Transverse colon (tissue), 4 donors: ENCODE measurements at places on chromosomes 16 and 17. TPM values are rescaled to one million over a fixed set of nuclear protein-coding genes. Genes with fewer than 3 reads are reported as not detected.

TEX14 gene
- not detected for total RNA-seq

CPPED1 gene
- total RNA-seq, result 17.3 TPM

DNA sequence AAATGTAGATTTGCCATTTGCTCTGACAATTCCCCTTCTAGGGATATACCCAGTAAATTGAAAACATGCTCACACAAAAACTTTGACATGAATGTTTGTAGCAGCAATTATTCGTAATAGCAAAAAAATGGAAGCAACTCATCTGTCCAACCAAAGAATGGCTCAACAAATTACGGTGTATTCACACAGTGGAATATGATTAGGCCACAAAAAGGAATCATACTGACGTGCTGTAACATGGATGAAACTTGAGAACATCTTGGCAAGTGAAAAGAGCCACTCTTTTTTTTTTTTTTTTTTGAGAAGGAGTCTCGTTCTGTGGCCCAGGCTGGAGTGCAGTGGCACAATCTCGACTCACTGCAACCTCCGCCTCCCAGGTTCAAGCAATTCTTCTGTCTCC is 24.1 kb upstream of the SPNS3 start:
- no peak for DNase-seq

GRCh38 chr16:56743840-56744239 is 13.9 kb downstream of the NUP93 start:
- no peak for DNase-seq

GRCh38 chr17:43530288-43531081 is 15.7 kb downstream of the ETV4 start:
- DNase-seq, result no peak

DNA sequence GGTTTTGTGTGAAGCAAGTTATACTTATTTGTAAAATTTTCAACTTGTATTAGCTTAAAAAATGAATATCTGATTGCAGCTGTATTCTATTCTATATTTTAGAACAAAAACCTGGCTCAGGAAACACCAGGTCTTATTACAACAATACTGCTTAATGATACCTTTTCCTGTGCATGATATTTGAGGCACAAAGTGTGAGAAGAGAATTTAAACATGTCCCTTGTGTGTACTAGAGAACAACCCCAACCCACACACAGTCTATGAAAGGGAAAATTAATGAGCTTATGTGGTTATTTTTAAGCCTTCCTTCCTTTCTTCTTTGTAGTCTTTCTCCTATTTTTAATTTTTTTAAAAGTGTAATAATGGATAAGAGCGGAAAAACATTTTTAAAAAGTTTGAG is 122.6 kb upstream of the MON1B start:
- DNase-seq, result no peak

DNA sequence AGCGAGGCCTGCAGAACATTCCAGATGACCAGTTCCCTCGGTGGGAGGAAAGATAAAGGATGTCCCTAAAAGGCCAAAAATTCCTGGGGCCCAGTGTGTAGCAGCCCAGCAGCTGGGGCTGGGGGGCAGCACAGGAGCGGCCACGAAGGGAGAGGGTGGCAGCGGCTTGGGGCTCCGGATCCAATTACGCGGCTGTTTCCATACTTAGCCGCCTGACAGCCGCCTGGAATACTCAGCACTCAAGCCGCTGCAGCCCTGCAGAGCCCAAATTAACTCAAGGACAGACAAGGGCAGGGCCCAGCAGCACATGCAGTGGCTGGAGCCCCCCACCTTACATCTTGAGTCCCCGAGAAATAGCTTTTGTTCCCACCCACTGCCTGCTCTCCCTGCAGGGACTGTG is 1.3 kb downstream of the SRL start:
- DNase-seq, result no peak

DYNLRB2 gene
- total RNA-seq, result not detected

- DNase-seq, result no peak
Measured at GRCh38 chr17:77332981-77333685, 192.4 kb downstream of the SEC14L1 start.

DNA sequence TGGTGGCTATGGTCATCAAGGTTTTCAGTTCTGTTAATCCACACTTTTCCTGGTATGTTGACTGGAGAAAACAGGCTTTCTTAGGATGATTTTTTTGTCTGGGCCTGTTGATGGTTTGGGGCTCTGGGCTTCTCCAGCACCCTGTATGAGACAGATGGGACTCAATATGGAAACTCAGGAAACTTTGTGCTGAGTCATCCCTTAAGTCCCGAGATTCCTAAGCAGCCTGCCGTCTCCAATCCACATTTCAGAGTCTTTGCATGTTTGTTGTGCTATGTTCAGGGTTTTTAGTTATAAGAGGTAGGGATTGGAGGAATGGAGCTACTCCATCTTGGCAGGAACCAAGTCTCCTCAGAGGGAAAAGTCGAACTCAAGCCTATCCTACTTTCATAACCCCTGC is 253.3 kb upstream of the FOXF1 start:
- no peak for DNase-seq

KIFC3 gene
- 5.2 TPM for total RNA-seq

DNA sequence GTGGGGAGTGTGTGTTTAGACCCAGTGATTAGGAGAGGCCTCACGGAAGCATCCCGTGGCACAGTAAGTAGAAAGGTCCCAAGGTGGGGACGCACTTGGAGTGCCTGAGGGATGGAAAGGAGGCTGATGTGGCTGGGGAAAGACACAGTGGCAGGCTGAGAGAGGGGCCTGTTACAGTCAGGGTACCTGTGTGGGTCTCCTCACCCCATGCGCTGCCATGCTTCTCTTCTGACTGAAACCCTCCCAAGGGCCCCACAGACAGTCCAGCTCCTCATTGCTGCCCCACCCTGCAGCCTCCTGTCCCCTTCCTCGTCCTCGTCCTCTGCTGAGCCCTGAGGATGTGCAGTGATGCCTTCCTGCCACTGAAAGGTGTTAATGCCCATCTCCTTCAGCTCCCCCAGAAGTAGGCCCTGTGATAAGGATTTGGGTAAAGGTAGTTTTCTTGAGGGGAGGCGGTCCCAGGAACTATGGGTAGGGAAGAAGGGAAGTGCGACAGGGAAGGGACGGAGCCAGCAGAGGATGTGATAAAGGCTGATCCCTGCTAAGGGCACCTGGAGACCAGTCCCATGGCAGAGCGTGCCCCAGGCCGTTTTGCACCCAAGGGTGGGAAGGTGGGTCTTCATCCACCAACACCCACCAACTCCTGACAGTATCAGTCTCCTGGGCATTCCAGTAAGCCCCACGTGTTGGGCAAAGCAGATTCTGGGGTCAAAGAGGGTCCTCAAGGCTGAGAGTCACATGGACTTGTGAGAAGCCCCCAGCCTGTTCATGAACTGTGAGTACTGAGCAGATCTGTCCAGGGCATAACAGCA is 237.2 kb downstream of the GSG1L start:
- no peak for DNase-seq

GRCh38 chr16:83539736-83540490 is 267.9 kb upstream of the HSBP1 start:
- DNase-seq, result no peak

DNA sequence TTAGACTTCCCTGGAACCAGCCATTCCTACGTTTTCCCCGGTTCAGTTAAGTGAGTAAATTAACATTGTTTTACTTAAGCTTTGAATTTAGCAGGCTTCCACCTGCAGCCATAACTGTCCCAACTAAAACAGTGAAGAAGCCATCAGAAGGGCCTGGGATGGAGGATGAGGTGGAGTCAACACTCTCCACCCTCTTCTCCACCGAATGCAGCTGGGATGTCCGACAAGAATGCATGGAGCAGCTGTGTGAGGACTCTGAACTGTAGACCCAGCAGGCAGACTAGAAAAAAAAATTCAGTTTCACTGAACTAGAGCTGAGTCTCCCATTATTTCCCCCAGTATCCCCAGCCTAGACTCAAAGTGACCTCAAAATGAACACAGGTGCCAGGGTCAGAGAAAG is 114.8 kb downstream of the C16orf95 start:
- no peak for DNase-seq

ZNF785 gene
- total RNA-seq, result 131 TPM

DNA sequence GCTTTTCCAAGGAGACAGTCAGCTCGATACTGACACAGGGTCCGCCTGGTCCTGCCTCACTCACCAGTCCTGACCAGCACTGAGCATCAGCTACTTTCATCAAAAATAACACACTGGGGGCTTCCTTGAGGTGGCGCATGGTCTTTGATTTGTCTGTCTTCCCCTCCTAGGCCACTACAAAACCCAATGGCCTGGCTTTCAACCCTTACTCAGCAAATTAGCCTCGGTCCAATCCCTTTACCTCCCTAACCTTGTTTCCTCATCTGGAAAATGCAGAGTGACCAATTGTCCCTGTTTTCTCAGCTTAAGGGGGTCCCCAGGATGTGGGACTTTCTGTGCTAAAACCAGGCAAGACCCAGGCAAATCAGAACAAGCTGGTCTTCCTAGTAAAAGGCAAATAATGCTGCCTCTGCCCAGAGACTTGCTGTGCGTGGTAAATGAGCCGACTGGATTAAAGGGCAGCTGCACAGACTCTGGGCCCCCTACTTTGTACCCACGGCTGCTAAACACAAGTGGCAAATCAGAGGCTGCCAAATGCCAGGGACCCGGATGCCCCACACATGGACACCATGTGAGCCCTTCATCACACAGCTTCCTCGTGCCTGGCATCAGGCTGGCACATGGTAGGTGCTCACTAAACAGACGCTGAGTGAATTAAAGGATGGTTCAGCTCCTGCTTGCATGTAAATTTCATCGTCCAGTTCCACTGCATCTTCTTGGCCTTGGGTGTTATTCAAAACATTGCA is 31.2 kb upstream of the CMIP start:
- DNase-seq, result no peak

FAM117A gene
- 8.6 TPM for total RNA-seq

TNFSF13 gene
- 94.3 TPM for total RNA-seq

DNA sequence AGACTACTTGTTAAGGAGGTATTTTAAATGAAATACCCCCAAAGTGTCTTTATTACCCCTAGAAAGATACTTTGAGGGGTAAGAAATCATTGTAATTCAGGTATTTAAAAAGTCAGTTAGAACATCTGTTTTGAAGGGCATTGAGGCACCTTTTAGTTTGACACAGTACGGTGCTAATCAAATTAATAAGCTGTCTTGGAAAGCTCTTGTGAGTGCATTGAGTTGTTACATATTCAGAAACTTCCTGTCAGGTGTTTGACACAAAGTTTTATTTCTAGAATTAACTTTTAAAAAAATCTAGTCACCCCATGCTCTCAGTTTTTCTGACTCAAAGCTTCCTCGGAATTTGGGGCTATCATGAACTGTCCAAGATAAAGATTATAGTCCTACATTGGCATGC is 4.6 kb downstream of the RBBP6 start:
- no peak for DNase-seq

- DNase-seq, result no peak
Measured at GRCh38 chr16:24002619-24003018, 166.8 kb downstream of the PRKCB start.

GRCh38 chr17:44221084-44221861 is 1.8 kb upstream of the UBTF start:
- DNase-seq, result peak; percentile 79

- peak; percentile 56 for DNase-seq
Measured at GRCh38 chr17:63701868-63702720, 2.2 kb upstream of the LIMD2 start.

DNA sequence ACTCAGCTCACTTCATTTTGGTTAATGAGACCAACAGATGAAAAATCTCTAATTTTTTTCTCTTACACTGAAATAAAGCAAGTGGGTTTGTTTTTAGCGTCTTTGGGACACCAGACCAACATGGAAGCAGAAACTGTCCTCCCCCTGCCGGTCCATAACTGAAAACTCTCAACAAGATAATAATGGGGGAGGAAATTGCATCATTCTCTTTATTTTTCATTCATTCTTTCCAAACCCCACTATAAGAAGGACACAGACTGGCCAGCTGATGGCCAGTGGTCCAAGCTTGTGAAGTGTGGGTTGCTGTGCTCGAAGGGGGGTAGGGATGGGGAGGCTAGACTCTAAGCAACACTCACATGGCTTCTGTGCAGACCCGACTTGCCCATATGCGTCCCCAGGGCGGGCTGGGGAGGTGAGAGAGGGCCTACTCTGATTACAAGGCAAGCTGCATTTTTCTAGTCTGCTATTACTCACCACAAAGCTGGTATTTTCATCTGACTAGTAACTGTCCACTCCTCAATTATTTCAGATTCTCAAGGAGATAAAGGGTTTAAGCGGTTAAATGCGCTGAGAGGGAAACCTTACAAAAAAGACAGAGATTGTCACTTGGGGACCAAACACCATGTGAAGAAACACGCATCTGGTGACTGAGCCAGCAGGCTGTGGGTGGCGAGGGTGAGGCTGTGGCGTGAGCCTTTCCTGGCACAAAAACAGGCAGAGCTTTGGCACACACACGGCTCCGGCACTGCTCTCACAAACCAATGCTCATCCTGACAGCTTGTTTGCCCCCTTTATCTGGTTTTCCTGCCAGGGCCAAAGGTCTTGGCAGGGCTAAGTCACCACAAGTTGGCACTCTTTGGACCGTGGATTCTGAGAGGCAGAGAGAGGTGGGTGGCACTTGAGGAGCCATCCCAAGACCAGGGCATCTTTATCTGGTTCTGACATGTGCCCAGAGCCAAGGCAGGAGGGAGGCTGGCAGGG is 38.2 kb downstream of the MARF1 start:
- DNase-seq, result no peak

DNA sequence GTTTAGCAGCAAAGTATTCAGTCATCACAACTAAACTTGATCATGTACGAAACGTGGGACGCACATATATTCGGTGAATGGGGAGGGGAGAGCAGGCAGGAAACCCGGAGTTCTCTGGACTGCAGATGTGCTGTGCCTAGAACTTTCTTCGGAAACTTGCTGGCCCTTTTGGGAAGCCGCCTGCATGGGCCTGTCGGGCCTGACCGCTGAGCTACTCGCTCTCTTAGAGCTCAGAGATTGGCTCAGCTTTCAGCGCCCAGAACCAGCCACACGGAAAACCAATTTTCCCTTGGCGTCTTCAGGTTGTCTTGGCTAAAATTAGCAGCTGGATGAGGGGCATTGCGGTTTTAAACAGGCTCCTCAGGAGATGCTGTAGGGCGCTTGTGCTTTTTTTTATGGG is 38.1 kb downstream of the ZDHHC7 start:
- no peak for DNase-seq

- no peak for DNase-seq
Measured at GRCh38 chr17:67500261-67500660, 123.2 kb downstream of the PITPNC1 start.

DNA sequence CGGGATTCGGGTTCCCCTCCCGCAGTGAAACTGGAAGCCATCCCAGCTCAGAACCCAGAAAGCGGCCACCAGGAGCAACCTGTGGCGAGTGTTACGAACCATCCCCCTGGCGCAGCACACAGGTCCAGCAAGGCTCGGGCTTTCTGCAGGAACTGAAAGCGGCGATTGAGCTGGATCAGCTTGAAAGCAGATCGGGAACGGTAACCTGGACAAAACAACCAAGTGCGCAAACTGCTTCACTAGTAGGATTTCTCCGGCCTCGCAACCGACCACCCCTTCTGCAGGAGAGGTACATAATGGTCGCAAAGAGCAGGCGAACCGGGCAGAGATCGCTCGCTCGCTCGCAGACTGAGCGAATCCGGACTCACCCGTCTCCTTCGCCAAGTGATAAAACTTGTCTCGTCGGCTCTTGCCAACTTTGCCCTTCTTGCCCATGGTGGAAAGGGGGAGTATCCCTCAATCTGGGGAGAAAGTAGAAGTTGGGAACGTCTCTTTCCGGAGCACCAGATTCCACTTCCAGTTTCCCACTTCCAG is 696 bp upstream of the PSMC5 start:
- DNase-seq, result peak; percentile 42
